ENCODE measurements at places on chromosomes 13 and 19.

GRCh38 chr19:15612342-15612741 is 2.7 kb upstream of the CYP4F8 start:
- DNase-seq, result no peak

DNA sequence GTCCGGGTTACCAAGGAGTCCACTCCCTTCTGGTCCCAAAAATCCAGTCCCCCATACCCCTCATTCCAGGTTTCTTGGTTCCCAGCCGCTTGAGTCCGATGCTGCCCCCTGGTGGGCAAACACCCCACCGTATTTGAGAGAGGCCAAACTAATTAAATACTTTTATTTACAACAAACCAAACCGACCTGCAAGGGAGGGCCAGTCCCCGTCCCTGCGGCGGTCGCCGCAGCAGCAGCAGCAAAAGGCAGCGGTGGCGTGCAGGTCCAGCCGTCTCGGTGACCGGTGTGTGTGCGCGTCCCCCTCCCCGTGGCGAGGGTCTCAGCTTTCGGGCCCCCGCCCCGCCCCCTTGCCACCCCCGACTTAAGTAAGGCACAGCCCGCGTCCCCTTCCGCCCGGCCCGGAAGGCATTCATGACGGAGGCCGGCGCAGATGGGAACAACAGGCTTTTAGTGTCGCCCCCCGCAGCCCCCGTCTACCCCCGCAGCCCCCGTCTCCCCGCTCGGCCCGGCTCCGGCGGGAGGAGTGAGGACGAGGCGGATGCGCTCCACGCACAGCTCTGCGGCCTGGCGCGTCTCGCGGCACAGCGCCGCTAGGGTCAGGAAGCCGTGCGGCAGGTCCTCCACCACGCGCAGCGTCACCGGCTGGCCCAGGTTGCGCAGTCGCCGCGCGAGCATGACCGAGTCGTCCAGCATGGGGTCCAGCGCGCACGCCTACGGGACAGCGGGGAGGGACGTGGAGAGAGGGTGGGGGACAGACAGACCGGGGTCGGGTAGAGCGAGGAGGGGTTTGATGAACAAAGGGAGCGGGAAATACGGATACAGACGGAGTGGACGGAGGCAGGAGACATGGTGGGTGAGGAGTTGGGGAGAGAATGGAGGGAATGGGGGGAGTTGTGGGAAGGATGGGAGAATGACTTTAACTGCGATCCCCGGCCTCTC is 11.5 kb upstream of the CNFN start:
- DNase-seq, result peak; percentile 94

GRCh38 chr13:75569576-75569975 is 20.0 kb downstream of the UCHL3 start:
- DNase-seq, result no peak

- no peak for DNase-seq
Measured at GRCh38 chr13:114212158-114212495, 22.6 kb upstream of the CDC16 start.

DNA sequence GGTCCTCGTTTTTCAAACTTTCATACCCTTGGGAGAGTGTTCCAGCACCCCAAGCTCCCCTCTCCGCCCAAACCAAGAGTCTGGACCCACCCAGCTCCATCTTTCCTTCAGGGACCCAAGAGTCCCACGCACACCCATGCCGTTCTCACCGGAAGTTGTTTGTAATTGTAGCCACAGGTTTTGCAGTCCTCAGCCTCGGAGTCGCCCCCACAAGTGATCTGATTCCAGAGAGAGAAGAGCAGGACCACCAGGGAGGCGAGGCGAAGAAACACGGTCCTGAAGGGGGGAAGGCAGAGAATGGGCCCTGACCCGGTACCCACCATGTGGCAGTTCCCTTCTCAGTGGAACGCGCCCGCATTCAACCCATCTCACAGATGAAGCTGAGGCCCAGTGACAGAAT is 3.4 kb upstream of the LENG1 start:
- DNase-seq, result no peak

DNA sequence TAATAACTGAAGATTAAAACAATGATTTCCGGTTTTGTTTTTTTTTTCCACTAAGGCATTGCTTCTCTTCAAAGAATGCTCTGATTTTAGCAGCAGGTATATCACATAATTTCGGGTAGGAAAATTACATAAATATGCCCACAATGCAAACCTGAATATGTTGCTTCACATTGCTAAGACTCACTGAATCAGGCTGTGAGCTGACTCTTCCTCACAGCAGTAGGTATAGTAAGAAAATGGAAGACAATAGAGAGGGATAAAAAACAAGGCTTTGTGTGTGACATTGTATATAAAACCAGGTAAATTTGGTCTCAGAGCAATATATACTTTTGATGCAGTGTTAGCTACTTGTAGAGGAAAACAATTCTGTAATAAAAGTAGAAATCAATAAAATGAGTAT is 1355.0 kb downstream of the OLFM4 start:
- no peak for DNase-seq

DNA sequence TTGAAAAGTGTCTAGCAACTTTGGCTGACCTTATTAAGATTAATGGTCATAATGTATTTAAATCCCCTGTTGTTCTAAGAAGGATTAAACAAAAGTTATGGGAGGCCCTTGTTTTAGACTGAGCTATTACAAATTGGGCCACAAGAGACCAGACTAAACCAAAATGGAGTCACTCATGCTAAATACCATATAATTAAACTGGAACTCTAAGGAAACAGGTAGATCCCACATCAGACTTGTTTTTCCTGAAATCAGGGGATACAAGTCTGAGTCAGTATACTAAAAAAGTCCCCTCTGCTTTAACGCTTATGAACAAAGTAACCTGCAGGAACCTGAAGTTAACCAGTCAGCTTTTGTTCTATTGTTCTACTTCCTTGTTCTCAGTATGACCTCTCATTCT is 305.9 kb upstream of the SGCG start:
- no peak for DNase-seq

GRCh38 chr13:75226092-75226491 is 255.9 kb downstream of the TBC1D4 start:
- no peak for DNase-seq

DNA sequence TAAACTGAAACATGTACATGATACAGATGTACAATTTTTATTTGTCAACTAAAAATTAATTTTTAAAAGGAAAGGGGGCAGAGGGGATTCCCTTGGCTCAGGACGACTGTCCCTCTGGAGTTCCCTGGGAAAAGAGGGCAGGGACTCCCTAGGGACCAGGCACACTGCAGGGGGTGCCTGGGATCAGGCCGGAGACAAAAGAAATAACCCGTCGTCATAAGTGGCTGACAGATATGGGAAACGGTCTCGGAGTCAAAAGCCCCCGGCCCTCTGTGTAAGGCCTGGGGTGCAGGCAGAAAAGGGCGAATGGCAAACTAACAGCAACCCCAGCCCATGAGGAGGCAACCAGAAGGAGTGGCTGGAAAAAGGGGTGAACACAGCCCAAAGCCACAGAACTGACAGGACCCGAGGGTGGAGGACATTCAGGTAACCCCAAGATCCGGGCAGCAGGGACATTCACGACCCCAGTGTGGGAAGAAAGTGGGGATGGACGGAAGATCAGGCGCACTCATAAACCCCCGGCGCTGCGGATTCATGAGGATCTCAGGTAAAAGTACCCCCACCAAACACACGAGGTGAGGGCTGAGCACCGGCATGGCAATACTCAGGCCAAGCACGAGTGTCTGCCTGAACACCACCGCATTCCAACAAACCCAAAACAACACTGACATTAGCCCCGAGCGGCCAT is 6.7 kb downstream of the MLLT1 start:
- DNase-seq, result no peak

- no peak for DNase-seq
Measured at GRCh38 chr13:50299546-50300249, 284.5 kb downstream of the KCNRG start.

DNA sequence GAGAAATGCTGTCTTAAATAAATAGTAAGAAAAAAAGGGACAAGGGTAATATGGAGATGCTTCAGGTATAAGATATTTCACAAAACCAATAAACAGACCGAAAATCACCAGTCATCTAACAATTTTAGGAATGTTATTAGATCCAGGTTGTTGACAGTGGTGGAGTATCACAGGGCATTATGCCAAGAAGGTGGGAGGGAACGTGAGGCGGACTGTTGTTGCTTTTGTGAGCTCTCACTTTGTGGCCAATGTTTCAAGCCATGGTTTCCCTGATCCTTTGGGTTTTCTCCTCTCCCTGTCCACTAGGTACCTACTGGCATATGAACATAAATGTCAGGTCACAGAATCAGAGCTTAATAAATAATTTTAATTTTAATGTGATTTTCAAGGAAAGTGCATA is 790.3 kb upstream of the SLITRK1 start:
- DNase-seq, result no peak

- no peak for DNase-seq
Measured at GRCh38 chr19:38290631-38291147, 13.4 kb upstream of the C19orf33 start.

- DNase-seq, result no peak
Measured at GRCh38 chr19:49546825-49547565, 19.2 kb downstream of the RCN3 start.

GRCh38 chr19:54484451-54484850 is 11.4 kb upstream of the CDC42EP5 start:
- DNase-seq, result no peak

GRCh38 chr19:7851623-7852500 is 21.8 kb downstream of the EVI5L start:
- no peak for DNase-seq

GRCh38 chr13:113337556-113337955 is 26.4 kb downstream of the GRTP1 start:
- peak; percentile 68 for DNase-seq

DNA sequence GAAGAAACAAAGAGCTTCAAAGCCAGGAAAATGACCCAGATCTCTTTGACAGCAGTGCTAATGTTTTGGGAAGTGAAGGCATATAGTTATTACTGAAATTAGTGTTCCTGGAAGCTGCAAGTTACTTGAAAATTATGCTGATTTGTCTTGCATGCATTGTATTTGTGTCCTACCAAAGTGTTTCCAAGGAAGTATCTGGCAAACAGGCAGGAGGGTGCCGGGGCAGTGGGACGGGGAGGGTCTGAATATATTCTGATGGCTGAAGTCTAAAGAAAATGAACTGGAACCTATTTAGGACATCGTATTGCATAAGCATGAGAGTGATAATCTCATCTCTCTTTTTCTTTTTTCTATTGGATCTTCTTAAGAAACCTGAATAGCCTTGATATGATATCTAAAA is 9.0 kb downstream of the RNASEH2B start:
- no peak for DNase-seq

GRCh38 chr13:111327730-111328573 is 7.5 kb downstream of the TEX29 start:
- DNase-seq, result peak; percentile 67

DNA sequence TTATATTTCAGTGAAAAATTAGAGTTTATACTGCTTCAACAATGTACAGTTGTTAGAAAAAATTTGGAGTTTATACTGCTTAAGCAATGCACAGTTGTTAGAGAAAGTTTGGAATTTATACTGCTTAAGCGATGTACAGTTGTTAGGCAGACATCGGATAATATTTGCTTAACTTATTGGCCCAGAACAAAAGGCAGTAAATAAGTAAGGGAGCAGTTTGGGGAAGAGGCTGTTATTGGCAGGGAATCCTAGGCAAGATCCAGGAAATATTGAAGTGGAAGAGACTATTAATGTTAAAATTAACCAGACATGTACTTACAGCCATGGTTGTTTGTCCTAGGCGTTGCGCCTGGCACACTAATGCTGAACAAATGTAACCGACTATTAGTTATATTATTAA is 166.9 kb downstream of the GPC5 start:
- DNase-seq, result no peak

DNA sequence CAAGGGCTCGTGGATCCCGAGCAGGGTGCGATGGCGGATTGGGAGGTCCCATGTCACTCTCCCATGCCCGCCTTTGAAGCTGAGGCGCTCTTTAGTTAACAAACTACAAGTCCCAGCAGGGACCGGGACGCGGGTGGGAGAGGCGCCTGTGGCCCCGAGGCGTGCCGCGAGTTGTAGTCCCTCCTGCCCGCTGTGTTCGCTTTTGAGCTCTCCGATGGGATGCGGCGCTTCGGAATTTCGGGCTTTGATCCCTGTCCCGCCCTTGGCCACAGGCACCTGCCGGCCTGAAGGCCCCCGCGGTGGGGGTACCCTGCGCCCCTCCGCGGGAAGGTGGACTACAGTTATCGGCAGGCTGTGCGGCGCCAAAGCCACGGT is 11.0 kb downstream of the CYTH2 start:
- peak; percentile 89 for DNase-seq

DNA sequence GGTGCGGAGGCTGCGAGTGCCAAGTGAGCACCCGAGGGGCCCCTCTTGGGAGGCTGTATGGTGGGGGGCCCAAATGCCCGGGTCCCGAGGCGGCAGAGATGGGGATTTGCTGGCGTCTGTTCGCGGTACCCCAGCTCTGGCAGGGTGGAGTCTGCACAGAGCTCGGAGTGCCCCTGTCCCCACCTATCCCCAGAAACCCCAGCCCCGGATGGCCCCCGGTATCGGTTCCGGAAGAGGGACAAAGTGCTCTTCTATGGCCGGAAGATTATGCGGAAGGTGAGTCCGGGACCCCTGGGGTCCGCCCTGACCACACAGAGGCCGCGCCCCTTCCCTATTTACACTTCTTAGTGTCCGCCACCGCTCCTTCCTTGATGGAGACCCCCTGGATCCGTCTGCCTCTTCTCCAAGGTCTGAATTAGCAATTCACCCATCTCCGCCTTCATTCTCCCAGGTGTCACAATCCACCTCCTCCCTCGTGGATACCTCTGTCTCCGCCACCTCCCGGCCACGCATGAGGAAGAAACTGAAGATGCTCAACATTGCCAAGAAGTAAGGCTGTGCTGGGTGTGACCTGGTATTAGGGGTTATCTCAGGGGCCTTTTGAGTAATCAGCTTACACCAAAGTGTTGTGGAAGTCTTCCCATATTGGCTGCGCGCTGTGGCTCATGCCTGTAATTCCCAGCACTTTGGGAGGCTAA is 630 bp downstream of the PNPLA6 start:
- DNase-seq, result no peak

GRCh38 chr13:27636589-27637288 is 15.0 kb downstream of the POLR1D start:
- no peak for DNase-seq

- no peak for DNase-seq
Measured at GRCh38 chr19:32824916-32825608, 44.5 kb downstream of the SLC7A9 start.

- no peak for DNase-seq
Measured at GRCh38 chr13:103803349-103803748, 737.1 kb upstream of the SLC10A2 start.

DNA sequence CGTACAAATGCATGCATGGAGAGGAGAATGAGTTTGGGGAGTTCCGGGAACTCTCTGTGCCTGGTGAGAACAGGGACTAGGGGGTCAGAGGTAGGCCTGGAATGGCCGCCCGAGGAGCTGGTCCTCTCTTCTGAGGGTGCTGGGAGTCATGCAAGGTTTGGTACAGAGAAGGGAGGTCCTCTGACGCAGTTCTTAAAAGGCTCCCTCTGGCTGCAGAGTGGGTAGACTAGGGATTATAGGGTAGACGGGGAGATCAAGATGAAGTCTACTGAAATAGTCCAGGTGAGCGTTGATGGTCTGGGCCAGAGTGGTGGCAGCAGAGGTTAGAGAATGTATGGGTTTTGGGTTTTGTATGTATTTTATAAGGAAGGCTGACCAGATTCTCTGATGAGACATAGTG is 796 bp downstream of the ZNF304 start:
- no peak for DNase-seq
